ENCODE measurements at places on chromosomes 11 and 22.

GRCh38 chr11:75945446-75945845 is 130.4 kb downstream of the UVRAG start:
- peaks cover 18% of the 10 kb centered on the region for H3K4me1 ChIP-seq
- H3K27ac ChIP-seq, result peak overlapping the region; percentile 14
- H3K4me3 ChIP-seq, result no peak overlapping the region
- H3K27me3 ChIP-seq, result no peaks in the 10 kb centered on the region

- no peak overlapping the region for H3K4me3 ChIP-seq
- peaks cover 8% of the 10 kb centered on the region for H3K27me3 ChIP-seq
- H3K36me3 ChIP-seq, result no peaks in the 10 kb centered on the region
These were observed 20.0 kb downstream of the MMP13 start for GRCh38 chr11:102935514-102935913.

- DNase-seq, result no peak
- no peak overlapping the region for H3K4me3 ChIP-seq
- H3K4me1 ChIP-seq, result no peaks in the 10 kb centered on the region
- no peaks in the 10 kb centered on the region for H3K36me3 ChIP-seq
These were observed 186.1 kb downstream of the ARHGAP42 start for GRCh38 chr11:100872951-100873740.

DNA sequence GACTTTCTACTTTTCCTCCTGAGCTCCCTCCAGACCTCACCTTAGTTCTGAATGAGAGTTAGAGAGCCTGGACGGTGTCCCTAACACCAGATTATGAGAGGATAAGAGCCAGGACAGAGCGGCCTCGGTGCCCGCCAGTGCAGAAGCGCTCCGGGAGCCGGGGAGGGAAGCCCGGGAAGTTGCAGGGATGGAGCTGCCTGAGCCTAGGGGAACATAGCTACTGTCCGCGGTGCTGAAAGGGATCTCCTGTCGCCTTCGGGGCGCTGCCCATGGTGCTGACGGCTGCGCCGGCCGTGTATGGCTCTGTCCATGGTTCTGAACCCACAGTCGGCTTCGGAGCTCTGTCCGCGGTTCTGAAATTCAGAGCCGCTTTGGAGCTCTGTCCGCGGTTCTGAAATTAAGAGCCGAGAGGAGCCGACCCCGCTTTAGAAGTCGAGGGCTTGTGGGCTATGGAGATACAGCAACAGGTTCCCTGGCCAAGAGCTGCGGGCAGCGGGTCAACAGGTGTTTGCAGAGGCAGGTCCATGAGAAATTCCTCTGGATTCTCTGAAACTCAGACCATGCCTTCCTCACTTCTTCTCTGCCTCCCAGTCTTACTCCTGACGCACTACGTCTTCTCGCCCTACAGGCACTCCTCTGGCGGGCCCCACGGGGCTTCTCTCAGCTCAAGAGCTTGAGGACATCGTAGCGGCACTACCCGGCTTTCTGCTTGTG is 814 bp downstream of the NPAS4 start:
- no peak overlapping the region for H3K4me3 ChIP-seq
- H3K27me3 ChIP-seq, result peaks cover 30% of the 10 kb centered on the region
- peak; percentile 68 for DNase-seq
- H3K27ac ChIP-seq, result no peak overlapping the region

GRCh38 chr11:20617346-20618005 is 18.1 kb downstream of the SLC6A5 start:
- H3K36me3 ChIP-seq, result no peaks in the 10 kb centered on the region
- no peak for DNase-seq
- H3K4me1 ChIP-seq, result no peaks in the 10 kb centered on the region
- peaks cover 53% of the 10 kb centered on the region for H3K27me3 ChIP-seq
- H3K27ac ChIP-seq, result no peak overlapping the region

GRCh38 chr11:78607696-78608095 is 33.0 kb upstream of the NARS2 start:
- H3K36me3 ChIP-seq, result no peaks in the 10 kb centered on the region
- H3K4me1 ChIP-seq, result no peaks in the 10 kb centered on the region
- H3K27ac ChIP-seq, result no peak overlapping the region
- DNase-seq, result no peak
- no peak overlapping the region for H3K4me3 ChIP-seq

Data from CD14-positive monocyte (primary cell).